Activated T-cell treated with anti-CD3 and anti-CD28 coated beads for 1 hour (primary cell): ENCODE measurements at places on chromosomes 5 and 9.

GRCh38 chr9:98328770-98329169 lies 73.3 kb upstream of the TBC1D2 start:
- DNase-seq, result no peak

- DNase-seq, result no peak
Observed at GRCh38 chr5:77636641-77637169, 1.8 kb downstream of the OTP start.

DNA sequence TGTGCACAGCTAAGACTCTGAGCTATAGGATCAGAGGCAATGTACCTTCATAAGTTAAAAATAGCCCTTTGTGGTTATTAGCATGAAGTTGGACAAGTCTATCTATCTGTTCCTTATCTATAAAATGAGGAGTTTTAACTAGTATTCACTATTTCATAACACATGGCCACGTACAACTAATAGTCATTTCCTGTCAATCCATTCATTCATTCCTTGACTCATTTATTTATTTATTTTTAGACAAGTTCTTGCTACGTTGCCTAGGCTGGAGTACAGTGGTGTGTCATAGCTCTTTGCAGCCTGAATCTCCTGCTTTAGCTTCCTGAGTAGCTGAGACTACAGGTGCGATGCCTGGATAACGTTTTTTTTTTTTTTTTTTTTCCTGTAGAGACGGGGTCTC lies 92.1 kb downstream of the NR3C1 start:
- DNase-seq, result no peak

- DNase-seq, result no peak
Observed at GRCh38 chr5:117800261-117800660, 1188.1 kb downstream of the DTWD2 start.

DNA sequence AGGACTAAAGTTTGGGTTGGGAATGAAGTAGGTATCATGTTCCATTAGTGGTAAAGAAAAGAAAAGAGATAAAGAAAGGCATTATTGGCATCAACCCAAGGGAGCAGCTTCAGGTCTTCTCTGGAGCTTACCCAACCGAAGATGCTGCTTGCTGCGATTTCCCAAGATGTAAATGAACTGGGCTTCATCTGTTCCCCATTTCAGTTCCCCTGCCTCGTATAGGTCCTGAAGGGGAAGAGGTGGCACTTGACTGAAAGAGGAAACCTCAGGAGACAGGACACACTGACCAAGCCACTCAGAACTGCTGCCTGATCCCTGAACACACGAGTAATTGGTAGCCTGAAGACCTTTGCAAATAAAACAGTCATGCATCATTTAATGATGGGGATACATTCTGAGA lies 24.6 kb downstream of the ANXA6 start:
- DNase-seq, result no peak

DNA sequence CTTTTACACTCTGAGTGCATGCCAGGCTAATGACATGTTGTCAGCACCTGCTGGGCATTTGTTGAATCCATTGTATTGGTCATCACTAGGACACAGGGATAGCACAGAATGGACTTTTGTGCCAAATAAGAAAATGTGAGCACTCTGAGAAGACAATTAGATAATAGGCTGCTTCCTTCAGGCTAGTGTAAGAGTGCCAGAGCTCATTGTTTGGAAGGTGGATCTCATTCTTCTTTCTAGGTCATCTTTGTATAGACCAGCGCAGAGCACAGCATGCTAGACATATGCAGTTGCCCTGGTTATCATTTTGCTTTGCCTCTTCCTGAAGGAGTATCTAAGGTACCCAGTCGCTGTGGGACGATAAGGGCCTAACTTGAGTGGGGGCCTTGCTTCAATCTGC lies 493.4 kb upstream of the COX7C start:
- no peak for DNase-seq

DNA sequence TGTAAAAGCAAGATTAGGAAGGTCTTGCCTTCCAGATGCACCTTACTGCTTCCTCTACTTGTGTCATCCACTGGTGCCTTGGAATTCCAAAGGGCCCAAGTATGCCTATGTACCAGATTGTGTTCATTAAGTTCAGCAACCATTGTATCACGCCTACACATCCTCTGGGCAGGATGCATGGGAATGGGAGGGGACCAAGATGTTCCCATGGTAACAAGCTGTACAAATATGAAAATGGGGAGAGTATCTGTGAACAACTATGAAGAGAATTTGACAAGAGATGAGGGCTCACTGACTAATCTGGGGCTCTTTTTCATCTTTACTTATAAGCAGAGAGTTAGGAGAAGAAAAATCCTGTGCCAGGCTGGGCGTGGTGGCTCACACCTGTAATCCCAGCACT lies 137.8 kb upstream of the MAP1B start:
- no peak for DNase-seq

GRCh38 chr5:72612810-72613209 lies 105.6 kb upstream of the ZNF366 start:
- no peak for DNase-seq

- DNase-seq, result no peak
Observed at GRCh38 chr9:134987906-134988700, 70.4 kb upstream of the FCN1 start.

DNA sequence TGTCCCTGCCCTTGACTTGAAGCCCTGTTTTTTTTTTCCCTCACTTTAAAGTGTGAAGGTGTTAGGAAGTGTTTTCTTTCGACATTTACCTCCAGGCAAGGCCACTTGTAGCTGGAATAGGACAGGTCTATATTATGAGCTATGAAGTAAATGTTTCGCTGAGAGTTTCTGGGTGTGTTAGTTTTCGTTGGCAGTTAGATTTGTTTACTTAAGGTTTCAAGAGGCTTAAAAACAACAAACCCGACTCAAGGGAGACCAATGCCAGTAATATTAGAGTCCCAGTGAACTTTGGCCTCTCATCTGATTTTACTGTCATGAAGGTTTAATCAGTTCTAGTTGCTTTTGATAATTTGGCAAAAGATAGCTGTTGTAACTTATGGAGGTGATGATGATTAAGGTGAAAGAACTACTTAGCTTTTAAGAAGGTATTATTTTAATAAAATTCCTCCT lies 25.2 kb downstream of the OCLN start:
- DNase-seq, result no peak

DNA sequence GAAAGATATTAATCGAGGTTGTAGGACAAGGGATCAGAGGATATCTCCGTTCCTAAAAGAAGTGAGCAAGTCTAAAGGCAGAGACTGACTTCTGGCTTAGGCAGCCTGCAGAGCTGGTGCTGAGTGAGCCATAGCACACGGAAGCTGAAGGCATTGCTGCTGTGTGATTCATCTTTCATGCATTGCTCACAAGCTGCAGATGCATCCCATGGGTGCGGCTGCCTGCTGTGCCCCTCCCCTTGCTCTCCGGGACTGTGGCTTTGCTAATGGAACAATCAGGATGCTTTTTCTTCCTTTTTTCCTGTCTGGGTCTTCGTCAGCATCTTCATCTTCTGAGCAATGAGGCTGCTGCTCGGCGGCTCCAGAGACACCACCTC lies 341.4 kb downstream of the DIRAS2 start:
- DNase-seq, result no peak

DNA sequence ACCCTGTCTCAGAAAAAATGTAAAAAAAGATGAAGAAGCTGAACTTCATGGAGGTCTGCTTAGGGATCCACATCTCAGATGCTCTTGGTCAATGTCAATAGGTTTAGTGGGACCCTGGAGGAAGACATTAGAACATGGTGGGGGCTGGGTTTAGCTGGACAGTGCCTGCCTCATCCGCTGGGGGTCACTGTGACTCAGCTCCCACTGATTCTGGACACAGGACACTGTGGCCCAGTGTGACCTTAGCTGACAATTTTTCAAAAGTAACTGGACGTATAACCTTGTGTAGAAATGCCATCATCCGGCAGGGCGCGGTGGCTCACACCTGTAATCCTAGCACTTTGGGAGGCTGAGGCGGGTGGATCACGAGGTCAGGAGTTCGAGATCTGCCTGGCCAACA lies 7.3 kb upstream of the HNRNPAB start:
- no peak for DNase-seq
